Renal pelvis (tissue), 12 donors: ENCODE measurements at places on chromosomes 5 and 9. TPM values are rescaled to one million over a fixed set of nuclear protein-coding genes. Genes with fewer than 3 reads are reported as not detected.

DNA sequence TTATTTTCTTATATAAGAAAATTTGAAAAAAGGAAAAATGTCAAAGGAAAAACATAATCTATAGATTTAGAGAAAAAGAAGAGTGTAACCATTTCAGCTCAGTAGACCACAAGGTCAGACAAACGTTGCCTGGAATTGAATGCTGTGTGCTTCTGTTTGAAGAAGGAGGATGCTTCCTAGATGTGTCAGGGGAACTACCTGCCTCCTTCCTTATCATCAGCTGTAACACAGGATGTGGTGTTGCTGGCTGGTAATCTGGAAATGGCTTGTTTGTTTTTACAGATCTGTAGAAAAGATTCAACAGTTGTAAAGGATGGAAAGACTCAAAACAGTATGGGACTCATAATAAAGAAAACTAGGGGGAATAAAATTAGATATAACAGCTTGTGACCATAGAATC, 160.7 kb upstream of the MEF2C start:
- no peak for DNase-seq

DNA sequence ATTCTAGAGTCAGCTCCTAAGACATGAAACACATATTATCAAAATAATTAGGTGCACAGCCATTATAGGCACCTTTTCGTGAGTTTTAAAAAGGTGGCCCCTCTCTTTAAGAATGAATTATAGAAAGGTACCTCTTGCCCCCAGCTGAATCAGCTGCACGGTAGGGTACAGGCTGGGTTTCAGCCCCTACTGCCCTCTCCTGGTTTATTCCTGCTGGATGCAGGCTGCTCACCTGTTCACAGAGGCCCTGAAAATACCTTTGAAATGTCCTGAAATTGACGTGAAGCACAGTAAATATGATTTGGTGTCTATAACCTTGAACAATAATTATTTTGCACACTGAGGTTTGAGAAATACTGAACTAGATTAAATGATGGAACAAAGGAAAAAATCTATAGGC, 504.8 kb upstream of the SGCD start:
- no peak for DNase-seq

DNA sequence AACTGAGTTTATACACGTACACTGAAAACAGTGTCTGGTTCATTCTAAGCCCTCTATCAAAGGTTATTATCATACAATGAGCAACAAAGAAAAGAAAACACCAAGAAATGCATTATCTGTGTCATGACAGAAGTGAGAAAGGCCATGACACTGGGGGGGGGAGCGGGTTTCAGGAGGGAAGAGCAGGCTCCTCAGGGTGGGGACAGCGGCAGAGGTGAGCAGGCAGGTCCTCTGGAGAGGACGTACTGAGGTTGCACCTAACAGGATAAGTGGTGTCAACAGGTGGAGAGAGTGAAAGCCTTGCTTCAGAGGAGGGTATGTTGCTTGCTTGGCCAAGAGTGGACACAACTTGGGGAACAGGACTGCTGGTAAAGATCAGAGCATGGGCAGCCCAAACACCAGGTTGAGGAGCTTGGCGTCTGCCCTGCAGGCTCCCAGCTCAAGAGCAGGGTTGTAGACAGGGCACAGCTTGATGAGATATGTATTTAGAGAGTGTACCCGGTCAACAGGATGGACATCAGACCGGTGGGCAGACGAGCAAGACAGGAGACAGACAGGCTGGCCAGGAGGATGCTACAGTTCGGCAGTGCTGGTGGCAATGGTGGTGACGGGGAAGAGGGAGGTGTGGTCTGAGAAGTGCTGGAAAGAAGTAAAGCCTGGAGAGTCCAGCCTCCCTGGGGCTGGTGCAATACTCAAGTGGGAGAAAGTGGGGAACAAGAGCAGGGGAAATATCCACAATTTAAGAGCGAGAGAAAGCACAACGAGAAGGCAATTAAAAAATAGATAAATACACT, 10.3 kb downstream of the WHRN start:
- no peak for DNase-seq

DNA sequence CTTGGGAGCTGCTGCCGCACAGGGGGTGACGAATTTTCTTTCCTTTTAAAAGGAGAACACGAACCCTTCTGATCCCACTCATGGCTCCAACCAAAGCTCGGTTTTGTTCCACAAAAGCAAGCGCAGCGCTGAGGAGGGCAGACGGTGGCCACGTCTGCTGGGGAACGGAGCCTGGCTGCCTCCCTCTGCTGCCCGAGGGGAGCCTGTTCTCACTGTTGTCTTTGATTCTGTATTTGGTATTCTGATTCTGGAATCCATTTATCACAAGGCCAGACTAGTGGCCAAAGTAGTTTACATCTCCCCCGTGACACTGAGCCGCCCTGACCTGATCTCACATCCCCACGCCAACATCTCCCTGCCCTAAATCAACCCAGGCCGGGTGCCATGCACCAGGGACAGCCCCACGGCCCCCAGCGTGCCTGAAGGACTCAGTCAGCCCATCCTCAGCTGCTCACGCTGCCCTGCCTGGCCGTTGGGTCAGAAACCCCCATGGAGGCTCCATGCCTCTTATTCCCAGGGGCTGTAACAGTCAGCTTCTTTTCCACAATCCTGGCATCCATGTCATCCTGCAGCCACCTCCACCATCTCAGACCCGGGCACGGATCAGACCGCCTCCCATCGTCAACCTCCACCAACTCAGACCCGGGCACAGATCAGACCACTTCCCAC, 6.7 kb upstream of the NSMF start:
- DNase-seq = no peak

GRCh38 chr5:55234121-55234700, 803 bp upstream of the CCNO start:
- DNase-seq = no peak

GRCh38 chr5:87649455-87649854, 236.7 kb upstream of the CCNH start:
- no peak for DNase-seq

Gene MAP3K1
- polyA plus RNA-seq = 95.8 TPM

Gene DNAH5
- polyA plus RNA-seq = 1.2 TPM
